PC-3 (cell line): ENCODE measurements at places on chromosomes 1 and 21. TPM values are rescaled to one million over a fixed set of nuclear protein-coding genes. Genes with fewer than 3 reads are reported as not detected.

The KRTAP7-1 gene
- total RNA-seq: not detected in 2 replicates

The AUNIP gene
- 17.6 and 22.2 TPM in 2 replicates for total RNA-seq

The TRPM2 gene
- 48.3 and 50.0 TPM in 2 replicates for total RNA-seq

The FCRL5 gene
- not detected in 2 replicates for total RNA-seq

DNA sequence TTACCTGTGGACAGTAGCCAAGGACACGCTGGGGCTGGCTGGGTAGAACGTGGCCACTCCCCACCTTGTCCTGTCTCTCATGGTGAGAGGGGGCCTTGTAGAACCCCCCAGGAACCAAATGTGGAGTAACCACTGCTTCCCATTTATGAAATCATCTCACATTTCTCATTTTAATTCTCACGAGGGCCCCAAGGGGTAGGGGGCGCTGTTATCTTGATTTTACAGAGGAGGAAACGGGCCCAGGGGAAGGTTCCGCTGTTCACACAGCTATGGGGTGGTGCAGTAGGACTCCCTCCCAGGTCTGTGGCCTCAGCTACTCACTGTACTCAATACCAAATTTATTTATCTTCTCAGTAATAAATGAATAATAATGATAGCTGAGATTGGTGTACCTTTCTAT lies 5.5 kb downstream of the SMPDL3B start:
- H3K4me3 ChIP-seq: no peak overlapping the region
- H3K36me3 ChIP-seq: no peaks in the 10 kb centered on the region
- no peaks in the 10 kb centered on the region for H3K27me3 ChIP-seq
- DNase-seq: peak; percentile 42

DNA sequence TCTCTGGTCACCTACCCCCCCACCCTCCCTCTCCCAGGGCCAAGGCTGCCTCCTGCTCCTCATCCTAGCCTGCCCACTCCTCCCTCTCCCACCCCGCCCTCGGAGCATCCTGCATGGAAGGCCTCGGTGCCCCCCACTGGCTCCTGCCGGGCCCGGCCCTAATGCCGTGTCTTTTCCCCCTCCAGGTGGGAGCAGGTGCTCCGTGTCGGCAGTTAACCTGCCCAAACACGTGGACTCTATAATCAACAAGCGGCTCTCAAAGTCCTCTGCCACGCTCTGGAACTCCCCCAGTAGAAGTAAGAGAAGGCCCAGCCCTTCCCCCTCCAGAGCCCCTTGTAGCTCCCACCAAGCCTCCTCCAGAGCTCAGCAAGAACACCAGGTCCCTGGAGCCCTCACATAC lies 18.8 kb downstream of the MAP7D1 start:
- no peak overlapping the region for H3K4me3 ChIP-seq
- no peaks in the 10 kb centered on the region for H3K27me3 ChIP-seq

DNA sequence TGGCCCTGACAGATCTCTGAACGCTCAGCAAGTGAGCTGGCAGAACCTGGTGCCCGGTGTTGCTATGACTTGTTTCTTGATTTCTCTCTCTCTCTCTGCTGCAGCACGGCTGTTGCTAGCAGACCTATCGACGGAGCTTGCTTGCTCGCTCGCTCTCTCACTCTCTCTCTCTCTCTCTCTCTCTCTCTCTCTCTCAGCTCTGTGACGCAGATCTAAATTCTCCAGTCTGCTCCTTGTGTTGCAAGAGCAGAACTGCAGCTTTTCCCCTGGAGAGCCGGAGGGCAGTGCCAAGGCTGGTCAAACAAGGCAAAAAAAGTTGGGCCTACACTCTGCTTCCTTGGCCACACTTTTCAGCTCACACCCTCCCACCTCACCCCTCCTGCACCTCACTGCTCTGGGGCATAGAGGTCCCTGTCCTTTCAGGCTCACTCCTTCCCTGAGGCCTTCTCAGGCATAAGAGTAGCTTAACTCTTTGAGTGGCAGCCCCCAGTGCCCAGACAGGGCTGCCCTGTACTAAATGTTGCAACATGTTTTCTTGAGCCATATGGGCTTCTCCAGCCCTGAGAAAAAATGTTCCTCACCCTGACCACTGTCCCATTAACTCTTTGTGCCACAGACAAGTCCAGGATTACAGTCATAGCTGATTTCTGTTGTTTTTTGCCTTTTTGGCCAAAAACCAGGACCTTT lies 72.2 kb downstream of the CD46 start:
- peak; percentile 84 for DNase-seq
- peaks cover 48% of the 10 kb centered on the region for H3K4me1 ChIP-seq
- peak overlapping the region; percentile 53 for H3K27ac ChIP-seq
- no peaks in the 10 kb centered on the region; the same call in 1 of the 2 replicates for H3K36me3 ChIP-seq
- no peak overlapping the region for H3K4me3 ChIP-seq

- peaks cover 32% of the 10 kb centered on the region for H3K4me1 ChIP-seq
- H3K36me3 ChIP-seq: peaks cover 50% of the 10 kb centered on the region
- H3K27me3 ChIP-seq: no peaks in the 10 kb centered on the region
- H3K27ac ChIP-seq: peak overlapping the region; percentile 76
- peak overlapping the region; percentile 83; the same call in 1 of the 2 replicates for H3K4me3 ChIP-seq
These were observed 947 bp upstream of the RIT1 start for GRCh38 chr1:155912056-155912536.

- H3K4me1 ChIP-seq: peaks cover 37% of the 10 kb centered on the region
- H3K4me3 ChIP-seq: peak overlapping the region; percentile 46; the same call in 1 of the 2 replicates
- H3K27ac ChIP-seq: peak overlapping the region; percentile 71
- H3K27me3 ChIP-seq: no peaks in the 10 kb centered on the region
- no peaks in the 10 kb centered on the region for H3K36me3 ChIP-seq
These were observed 91.2 kb downstream of the ATP6V1G3 start for GRCh38 chr1:198449261-198449660.

- H3K27ac ChIP-seq: no peak overlapping the region
- H3K4me3 ChIP-seq: no peak overlapping the region
- no peak for DNase-seq
- no peaks in the 10 kb centered on the region for H3K27me3 ChIP-seq
- H3K36me3 ChIP-seq: no peaks in the 10 kb centered on the region
- no peaks in the 10 kb centered on the region for H3K4me1 ChIP-seq
These were observed 6.6 kb downstream of the SPATA21 start for GRCh38 chr1:16430606-16431005.

- H3K36me3 ChIP-seq: no peaks in the 10 kb centered on the region
- H3K4me3 ChIP-seq: no peak overlapping the region
- peaks cover 9% of the 10 kb centered on the region; the same call in 1 of the 2 replicates for H3K4me1 ChIP-seq
These were observed 89.8 kb downstream of the KIF14 start for GRCh38 chr1:200530623-200531261.

DNA sequence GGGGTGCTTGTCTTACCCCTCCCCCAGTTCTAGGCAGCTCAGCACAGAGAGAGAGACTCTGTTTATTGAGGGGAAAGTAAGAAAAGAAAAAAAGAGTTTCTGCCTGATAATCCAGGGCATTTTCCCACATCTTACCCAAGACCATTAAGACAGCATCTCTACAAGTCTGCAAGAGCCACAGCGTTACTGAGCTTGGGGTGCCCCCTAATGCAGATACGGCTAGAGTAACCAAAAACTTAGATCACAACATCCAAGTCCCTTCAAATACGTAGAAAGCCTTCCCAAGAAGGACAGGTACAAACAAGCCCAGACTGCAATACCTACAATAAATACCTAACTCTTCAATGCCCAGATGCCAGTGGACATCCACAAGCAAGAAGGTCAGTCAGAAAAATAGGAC lies 6.2 kb upstream of the TEX50 start:
- no peak overlapping the region for H3K27ac ChIP-seq
- DNase-seq: no peak
- no peaks in the 10 kb centered on the region for H3K27me3 ChIP-seq
- H3K36me3 ChIP-seq: no peaks in the 10 kb centered on the region
